ENCODE measurements at places on chromosomes 5 and 9.

DNA sequence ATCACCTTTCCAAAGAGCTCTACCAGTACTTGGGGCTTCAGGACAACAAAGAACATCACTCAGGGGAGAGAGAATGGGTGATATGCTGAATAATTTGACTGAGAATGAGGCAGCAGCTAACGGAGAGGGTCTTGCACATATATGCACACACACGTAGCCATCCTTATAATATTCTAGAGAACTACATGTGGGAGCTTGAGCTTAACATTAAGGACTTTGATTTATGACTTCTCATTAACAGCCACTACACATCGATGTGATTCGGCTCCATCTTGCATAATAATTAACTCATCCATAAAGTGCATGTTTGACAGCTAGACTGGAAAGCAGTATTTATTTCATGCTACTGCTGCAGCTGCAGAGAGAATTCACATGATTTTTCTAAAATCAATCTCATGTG lies 163.4 kb downstream of the RAB3C start:
- DNase-seq, result no peak

DNA sequence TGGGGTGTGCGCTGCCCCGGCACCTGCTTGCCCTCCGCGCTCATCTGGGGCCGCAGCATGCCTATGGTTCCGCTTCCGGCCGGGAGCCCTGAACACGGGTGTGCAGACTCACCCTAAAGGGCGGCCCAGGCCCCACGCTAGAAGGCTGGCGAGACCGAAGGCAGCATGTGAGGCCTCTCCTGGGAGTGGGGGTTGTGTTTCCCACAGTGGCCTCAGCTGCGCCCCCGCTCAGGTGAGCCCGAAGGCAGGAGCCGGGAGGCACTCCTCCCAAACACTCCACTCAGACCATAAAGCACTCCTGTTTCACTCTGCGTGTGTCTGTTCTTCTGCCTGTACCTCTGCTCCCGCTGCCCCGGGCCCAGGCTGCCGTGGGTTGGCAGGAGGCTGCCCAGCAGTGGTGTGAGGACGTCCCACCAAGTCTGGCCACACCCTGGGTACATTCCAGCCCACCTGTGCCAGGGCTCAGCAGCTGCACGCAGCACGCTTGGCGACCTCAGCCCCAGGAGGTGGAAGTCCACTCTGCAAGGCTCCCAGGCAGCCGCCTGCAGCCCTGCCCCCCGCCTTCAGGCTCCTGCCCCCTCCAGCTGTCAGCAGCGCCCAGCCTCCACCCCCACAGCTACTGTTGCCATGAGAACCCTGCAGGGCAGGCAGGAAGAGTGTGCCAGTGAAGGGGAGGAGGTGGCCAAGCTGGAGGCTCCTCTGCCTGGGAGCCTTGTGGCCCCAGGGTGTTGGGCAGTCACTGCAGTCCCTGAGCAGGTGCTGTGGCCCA lies 1.2 kb upstream of the AJM1 start:
- DNase-seq, result peak; percentile 44

DNA sequence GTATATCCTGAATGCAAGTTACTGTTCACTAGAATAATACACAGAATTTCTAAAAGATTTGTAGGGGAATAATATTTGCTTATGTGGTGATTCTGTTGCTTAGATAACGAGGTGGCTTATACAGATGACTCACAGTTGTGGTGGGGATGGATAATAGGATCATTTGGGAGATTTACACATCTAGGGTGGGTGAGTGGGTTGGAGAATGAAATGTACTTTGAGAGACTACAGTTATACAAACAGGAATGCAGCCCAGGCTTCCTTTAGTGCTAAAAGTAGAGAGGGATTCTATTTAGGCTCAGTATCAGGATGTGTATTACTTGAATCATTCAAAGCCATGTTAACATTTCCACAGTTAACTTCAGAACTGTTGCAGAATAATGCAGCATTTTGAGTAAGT lies 1.8 kb downstream of the CTXN3 start:
- DNase-seq, result no peak

DNA sequence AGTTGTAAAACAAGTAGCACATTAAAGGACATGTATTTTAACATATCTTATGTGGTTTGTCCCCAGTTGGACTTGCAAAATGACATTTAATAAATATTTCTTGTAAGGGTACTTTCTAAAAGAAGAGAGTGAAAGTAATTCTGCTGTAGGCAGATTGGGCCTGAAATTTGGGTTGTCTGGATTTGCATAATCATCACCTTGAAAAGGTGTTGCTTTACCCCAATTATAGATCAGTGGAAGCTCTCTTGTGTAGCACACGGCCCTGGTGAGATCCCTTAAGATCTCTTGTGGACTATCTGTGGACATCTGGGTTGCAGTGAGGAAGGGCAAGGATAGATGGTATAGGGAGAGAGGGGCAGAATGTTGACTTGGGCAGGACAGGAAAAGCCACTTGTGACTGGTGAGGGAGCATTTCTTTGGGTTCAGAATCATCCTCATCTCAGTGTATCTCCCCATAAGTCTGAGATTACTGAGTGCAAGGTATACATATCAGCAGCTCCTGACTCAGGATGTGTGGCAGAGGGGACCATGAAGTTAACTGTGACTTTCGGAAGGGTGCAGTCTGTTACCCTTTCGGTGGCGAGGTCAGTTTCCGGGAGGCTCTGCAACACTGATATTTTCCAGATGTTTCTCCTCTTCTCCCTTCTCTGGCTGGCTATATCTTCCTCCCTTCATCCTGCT lies 2.0 kb upstream of the TNFAIP8 start:
- no peak for DNase-seq

DNA sequence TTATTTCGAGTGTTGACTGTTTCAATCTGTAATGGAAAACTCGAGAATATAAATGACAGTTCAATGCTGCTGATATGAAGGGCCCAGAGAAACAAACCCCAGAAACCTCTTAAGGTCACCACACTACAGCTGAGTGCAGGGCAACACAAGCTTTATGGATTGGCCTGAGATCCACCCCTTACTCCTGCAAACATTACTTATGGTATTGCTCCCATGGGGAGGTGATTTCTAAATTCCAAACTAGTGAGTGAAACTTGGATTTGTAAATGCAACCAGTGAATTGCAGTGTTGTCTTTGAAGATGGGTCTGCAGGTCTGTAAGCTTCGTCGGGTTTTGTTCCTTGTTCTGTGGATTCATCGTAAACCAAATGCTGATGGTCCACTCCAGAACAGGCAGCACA lies 85.4 kb downstream of the NTRK2 start:
- no peak for DNase-seq

GRCh38 chr9:69806627-69807026 lies 14.0 kb upstream of the CFAP95 start:
- no peak for DNase-seq

GRCh38 chr9:36843964-36844363 lies 190.1 kb downstream of the PAX5 start:
- DNase-seq, result no peak

- DNase-seq, result no peak
Observed at GRCh38 chr9:129570450-129571297, 50.2 kb downstream of the C9orf50 start.

DNA sequence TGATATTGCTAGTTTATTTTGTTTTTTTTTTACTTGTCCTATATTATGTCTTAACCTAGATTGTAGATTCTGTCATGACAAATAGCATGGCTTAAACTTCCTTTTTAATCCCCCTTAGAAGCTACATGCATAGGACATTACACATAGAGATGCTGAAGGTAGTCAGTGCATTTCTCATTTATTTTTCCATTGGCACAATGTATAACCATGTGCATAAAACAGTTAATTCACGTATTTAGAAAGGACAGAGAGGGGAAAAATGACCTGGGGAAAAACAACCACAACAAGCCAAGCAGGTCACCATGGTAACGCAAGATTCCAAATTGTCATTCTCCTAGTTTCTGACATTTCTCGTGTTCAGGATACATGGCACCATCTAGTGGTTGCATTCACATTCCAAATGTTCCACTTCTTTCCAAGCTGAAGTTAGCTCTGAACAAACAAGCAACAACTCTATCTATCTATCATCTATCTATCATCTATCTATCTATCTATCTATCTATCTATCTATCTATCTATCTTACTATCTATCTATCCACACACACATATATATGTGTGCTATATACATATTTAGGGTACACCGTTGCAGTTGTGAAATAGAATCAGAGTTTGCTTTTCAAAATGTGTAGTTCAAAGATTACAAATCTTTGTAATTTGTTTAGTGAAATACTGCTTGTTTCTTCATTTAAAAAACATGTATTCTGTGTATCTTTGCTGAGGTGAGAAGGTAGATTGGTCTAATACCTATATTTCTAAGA lies 487.2 kb upstream of the ST8SIA4 start:
- DNase-seq, result peak; percentile 1

DNA sequence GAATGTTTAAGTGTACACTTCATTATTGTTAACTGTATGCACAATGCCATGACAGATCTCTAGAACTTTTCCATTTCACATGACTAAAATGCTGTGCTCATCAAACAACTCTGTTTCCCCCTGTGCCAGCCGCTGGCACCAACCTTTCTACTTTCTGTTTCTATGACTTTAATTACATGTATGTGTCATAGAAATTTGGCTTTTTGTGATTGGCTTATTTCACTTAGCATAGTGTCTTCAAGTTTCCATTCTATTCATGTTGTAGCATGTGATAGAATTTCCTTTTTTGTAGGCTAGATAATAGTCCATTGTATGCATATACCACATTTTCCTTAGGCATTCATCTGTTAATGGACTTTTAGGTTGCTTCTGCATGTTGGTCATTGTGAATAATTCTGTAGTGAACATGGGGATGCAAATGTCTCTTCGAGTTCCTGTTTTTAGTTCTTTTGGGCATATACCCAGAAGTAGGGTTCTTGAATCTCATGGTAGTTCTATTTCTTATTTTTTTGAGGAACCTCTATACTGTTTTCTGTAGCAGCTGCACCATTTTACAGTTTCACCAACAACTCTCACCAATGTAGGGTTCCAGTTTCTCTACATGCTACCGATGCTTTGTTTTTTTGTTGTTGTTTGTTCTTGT lies 184.4 kb upstream of the DMRT1 start:
- no peak for DNase-seq

- no peak for DNase-seq
Observed at GRCh38 chr5:175689147-175689991, 31.5 kb downstream of the HRH2 start.

DNA sequence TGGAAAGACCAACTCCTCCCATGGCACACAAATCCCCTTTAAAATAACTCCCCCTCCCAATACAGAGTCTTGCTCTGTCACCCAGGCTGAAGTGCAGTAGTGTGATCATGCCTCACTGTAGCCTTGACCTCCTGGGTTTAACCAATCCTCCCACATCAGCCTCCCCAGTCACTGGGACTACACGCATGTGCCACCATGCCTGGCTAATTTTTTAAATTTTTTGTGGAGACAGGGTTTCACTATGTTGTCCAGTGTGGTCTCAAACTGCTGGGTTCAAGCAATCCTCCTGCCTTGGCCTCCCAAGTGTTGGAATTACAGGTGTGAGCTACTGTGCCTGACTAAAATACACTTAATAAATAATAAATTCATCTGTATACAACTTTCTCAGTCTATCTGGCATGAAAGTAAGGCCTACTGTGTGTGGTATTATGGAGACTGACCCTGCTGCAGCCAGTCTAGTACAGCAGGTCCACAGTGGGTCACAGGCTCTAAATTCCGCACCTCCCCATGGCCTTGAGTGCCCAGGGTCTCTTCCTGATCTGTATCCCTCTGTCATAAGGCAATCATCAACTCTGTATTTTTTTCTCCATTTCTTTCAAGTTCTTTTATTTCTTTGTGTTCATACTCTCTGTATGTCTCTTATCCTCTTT lies 169.4 kb downstream of the MAPKAP1 start:
- DNase-seq, result no peak

DNA sequence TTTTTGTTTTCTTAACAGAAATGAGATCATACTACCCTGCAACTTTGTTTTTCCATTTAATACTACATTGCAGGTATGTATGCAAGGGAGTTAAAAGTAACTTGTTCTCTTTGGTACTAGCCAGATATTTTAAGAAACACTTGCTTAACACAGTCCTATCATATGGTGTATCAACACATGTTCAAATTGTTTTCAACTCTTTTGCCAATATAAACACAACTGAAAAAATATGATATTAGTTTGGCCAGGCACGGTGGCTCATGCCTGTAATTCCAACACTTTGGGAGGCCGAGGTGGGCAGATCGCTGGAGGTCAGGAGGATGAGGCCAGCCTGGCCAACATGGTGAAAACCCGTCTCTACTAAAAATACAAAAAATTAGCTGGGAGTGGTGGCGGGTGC lies 41.6 kb downstream of the RNF38 start:
- no peak for DNase-seq

DNA sequence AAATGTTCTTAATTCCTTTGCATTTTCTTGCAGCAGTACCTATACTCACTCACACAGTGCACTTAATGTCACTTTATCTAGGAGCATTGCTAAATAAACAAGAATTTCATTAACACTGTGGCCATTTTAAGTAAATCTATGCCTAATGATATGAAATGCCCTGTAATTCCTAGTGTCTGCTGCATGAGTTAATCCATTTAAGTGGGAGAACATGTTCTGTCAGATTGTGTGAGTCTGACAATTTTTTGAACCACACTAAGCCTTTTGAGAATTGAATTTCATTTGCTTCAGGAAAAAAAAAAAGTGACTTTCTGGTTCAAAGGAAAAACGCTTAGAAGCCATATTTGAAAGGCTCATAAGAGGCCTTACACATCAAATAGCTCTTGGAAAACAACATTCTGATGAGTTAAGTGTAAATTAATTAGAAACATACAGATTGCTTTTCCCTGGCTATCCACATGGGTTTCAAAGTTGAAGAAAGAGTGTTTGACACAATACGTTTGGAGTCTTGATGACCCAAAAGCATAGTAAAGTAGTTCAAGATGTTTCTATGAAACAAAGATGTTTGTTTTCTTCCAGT lies 446.7 kb upstream of the GRAMD2B start:
- no peak for DNase-seq

- no peak for DNase-seq
Observed at GRCh38 chr5:92283521-92283920, 900.4 kb upstream of the ARRDC3 start.

DNA sequence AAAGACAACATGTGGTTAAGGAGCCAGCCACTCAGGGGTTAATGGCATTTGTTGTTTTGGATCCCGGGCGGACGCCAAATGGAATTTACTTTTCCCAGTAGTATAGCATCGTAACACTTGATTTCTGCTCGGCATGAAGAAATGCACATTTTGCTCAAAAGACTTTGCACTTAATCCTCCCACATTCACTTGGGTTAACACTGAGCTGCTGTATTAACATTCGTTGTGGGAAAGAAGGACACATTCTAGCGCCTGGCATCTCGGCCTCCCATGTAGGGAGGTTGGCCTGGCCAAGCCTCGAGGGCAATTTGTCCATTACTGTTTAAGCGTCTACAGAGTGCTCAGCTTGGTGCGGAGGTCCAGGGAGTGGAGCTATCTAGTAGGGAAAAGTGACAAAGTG lies 32.3 kb upstream of the INSYN2B start:
- no peak for DNase-seq

- no peak for DNase-seq
Observed at GRCh38 chr9:133238851-133239532, 29.9 kb upstream of the OBP2B start.

- DNase-seq, result no peak
Observed at GRCh38 chr9:84570482-84571154, 98.9 kb upstream of the NTRK2 start.
